ENCODE measurements at places on chromosomes 2 and 18.

- no peak for DNase-seq
These were observed 82.0 kb upstream of the RANBP2 start for GRCh38 chr2:108637304-108637669.

- no peak for DNase-seq
These were observed 48.7 kb downstream of the TET3 start for GRCh38 chr2:74033375-74033774.

DNA sequence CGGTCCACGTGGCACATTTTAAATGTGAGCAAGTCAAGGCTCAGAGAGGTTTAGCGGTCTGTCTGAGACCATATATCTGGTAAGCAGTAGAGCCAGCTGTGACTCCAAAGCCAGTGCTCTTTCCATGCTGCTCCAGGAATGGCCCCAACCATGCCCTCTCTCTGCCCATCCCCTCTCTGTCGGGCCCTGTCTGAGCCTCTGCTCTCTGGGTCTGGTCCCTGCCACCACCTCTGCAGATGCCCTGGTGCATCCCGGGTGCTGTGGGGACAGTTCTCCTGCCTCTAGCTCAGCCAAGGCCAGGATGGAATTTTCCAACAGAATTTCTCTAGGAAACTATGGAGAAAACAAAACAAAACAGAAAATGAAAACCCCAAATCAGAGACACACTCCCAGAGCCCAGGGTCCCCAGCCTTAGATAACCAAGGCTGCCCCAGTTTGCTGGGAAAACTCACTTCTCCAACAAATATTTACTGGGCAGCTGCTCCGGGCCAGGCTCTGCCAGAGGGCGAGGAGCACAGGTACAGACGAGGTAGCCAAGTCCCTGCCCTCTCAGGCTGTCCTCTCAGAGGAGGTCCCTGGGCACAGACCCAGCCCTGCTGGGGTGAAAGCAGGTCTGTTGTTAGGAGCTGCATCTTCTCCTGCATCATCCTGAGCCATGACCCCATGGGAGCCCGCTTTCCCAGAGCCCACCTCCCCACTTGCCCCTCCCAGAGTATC, 9.2 kb downstream of the ADRA2B start:
- peak; percentile 56 for DNase-seq

DNA sequence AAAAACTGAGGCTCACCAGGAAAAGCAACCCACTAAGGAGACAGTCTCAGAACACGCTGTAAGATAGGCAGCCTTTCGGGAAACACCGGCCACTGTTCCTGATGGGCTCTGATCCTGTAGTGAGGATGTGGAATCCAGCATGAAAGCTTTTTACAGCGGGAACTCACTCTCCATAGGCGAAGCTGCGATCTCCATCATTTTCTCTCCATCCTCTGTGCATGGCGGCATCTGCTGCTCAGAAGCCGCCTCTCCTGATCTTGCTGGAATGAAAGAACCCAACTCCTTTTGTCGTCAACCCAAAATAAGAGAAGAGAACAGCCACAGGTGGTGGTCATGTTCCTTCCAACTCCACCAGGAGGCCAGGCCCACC, 49.9 kb downstream of the TMEM18 start:
- DNase-seq = peak; percentile 48

DNA sequence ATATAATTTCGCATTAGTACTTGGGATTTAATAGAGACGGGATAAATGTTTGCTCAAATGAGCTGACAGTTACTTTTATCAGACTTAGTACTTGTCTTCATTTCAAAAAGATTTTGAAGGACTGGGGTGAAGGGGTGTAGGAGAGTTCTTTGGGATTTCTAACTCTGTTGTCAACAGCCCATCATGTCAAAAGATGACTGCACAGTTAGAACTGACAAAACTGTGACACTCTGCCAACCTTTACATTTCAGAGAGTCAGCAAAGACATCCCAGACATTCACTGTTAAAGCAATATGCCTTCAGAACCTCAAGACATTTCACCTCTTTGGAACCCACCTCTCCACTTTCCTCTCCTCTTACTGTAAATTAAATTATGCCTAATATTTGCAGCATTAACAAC, 285.4 kb upstream of the SPHKAP start:
- no peak for DNase-seq

DNA sequence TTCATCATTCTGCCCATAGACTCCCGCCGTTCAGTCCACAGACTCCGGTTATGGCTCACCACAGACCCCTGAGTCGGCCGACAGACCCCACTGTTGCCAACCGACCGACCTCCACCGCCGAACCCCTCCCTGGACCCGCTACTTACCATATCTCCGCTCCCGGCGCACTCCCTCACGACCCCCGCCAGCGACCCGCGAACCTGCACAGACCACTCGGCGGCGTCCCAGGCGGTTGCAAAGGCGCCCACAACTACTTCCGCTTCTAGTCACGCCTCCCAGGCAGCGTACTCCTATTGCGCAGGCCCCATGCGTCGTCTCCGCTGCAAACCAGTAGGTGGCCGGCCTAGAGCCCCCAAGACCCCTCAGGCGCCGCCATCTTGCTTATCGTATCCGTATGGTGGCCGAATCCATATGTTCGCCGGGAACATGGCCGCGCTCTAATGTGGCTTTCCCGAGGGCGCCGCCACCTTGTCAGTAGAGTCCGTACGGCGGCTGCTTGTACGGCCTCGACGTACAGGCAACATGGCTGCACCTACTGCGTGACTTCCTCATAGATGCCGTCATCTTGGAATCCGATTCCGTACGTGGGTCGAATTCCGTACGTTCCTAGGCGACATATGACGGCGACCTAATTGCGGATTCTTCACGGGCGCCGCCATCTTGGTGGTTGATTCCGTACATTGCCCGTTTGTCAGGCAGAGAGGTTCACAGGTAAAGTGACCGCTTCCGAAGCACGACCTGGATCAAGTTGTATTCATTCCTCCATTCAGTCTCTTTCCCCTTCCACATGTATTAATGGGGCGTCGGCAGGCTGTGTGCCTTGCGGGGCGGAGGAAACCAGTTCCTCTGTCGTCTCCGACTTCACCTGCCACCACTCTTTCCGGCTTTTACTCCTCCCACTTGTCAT, at the start of gene CXXC1:
CXXC1 (minus strand) TSS at position 252 of the 907 bp plus-strand sequence; CDS start at position 149, 103 bp downstream.
- peak; percentile 99 for DNase-seq

GRCh38 chr2:229445019-229445418, 173.9 kb upstream of the PID1 start:
- DNase-seq = no peak

GRCh38 chr2:100057901-100058261, 84.5 kb downstream of the AFF3 start:
- DNase-seq = no peak

DNA sequence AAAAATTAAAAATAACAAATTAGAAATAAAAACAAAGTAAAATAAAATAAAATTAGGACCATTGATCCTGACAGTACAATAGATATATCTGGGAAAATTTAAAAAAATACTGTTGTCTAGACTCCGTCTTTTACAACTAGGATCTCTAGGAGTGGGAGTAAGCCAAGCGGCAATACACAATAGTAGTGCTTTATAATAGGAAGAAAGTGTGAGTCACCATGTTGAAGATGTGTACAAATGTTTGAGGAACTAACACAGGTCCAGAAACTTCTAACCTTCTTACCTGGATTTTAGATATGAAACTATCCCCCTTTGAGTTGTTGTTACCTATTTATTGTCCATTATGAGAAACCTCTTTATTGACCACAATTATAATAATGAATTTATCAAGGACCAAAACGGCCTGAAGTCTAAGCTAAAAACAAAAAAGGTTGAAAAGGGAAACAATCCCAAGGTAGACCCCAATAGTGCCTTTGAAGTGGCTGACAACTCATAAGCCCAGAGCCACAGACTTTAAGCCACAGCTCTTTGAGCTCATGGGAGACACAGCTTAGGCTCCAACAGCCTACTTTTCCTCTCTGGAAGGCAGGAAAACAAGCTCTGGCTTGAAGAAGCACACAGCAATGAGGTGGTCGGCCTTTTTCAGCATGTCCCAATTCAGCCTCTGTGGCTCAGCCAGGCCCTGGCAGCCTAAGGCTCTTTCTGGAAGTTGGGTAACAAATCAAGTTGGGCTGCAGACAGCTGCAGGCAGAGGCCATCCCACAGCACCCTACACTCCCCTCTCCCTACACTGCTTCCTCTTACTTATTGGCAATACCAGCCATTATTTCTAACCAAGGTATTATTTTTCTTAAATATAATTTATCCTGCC, 62.9 kb downstream of the AQP4 start:
- no peak for DNase-seq

DNA sequence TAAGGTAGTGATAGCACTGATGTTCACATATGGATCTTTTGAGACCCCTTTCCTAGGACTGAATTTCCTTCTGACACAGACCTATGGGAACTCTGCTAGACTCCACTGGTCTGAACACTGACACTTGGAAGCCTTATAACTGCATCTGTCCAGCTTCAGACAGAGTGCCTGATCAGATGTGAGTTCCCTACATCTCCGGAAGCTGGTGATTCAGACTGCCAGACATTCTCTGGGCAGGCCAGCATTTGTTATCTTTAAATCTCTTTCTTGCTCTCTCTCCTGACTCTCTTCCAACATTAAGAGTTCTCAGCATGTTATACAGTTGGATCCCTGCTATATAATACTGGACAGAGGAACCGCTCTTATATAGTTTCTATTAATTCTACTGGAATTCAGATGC, 408.5 kb downstream of the ZEB2 start:
- DNase-seq = no peak

DNA sequence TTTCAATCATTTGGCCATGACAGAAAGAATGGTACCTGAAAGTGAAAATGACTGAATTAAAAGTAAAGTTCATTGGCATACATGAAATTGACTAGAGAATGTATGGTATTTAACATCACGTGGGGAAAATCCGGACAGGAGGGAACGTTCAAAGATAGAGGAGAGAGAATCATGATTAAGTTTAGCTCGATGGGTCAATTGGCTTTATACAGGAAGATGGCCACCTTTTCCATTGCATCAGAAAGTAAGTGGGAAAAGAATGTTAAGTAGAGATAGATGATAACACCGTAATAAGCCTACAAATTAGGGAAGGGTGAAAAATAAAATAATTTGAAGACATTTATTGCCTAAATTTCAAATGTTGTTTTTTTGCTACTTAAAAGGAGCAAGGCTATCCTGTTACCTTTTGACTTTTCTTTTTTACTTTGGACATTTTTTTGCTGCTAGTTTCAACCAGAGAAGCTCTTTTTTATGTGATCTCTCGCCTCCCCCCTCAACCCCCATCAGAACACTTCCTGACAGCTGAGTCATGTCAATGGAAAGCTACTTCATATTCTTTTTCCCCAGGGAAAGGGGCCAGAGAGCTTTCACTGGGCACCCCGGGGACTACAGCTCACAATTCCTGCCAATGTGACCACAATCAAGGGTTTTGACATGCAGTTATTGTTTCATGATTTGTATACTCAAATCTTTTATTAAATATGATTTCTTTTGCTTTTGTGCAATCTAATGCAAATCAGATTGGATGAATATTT, 767 bp upstream of the CCDC102B start:
- no peak for DNase-seq

GRCh38 chr2:68693951-68694350, 40.7 kb upstream of the ARHGAP25 start:
- no peak for DNase-seq

DNA sequence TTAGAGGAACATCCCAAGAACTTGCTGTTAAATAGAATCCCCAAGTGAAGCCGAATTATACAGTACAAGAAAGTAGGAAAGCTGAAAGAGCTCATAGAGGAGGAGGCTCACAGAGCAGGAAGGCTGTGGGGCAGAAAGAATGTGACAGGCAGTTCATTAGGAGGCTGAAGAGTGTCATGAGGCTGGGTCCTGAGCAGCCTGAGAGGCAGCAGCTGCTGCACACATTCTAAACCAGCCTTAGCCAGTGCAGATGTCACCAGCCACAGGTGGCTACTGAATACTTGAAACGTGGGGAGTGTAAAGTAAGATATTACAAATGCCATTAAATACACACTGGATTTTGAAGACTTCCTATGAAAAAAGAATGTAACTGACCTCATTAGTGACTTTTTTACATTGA, 490.2 kb upstream of the KLHL29 start:
- no peak for DNase-seq

- DNase-seq = no peak
These were observed 9.9 kb downstream of the IMPA2 start for GRCh38 chr18:11991021-11991795.

DNA sequence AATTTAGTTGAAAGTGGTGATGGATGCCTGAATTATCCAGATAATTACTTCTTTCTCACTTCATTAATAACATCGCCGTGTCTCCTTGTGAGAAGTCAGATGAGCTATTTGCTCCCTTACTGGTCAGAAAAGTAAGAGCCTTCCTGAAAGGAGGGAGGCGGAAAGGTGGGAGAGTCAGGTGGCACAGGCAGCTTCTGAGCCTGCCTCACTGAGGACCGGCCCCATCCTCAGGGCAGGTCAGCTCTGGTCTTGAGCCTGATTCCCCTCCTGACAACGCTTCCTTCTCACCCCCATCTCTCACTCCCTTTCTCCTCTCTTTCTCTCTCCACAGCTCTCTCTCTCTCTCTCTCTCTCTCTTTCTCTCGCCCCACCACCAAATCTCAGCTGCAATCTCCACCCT, 10.1 kb upstream of the APOB start:
- DNase-seq = no peak

GRCh38 chr2:59713577-59713976, 839.9 kb downstream of the BCL11A start:
- no peak for DNase-seq

DNA sequence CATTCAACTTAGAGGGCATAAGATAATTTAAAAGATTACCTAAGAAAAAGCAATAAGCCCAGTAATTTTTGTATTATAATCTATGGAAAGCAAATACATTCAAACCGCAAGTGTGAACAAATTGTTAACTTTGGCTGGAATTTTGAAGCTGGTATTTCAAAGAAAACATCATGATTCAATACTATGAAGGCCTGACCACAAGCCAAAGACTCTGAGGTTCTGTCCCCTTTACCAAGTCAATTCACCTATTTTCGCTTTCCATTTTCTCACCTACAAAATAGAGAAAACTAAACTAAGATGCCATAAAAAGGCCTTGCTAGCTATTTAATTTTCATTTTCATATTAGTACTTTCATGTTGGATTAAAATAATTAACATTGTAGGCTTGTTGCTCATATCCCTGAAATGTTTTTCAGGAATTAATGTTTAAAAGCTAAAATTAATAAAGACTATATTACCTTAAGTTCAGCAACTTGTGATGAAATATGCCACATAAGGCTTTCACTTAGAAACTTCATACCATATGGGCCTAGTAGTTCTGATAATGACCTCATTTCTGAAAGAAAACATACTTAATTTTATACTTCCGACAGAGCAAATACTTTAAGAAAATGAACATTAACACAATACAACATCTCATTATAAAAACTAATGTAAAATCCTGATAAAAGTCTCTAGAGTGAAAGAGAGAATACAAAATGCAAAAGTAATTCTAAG, 85.7 kb upstream of the FRZB start:
- DNase-seq = no peak
